ENCODE measurements at places on chromosomes 5 and 9. TPM values are rescaled to one million over a fixed set of nuclear protein-coding genes. Genes with fewer than 3 reads are reported as not detected.
A peak's percentile ranks its signal among the peaks of the same experiment; 100 is the strongest.

The NMUR2 gene
- total RNA-seq: not detected

The ZNF879 gene
- total RNA-seq: 6.6 TPM

The PCDHGA9 gene
- 3.8 TPM for total RNA-seq

The PRELID1 gene
- 164 TPM for total RNA-seq

The TRIM41 gene
- 31.3 TPM for total RNA-seq

DNA sequence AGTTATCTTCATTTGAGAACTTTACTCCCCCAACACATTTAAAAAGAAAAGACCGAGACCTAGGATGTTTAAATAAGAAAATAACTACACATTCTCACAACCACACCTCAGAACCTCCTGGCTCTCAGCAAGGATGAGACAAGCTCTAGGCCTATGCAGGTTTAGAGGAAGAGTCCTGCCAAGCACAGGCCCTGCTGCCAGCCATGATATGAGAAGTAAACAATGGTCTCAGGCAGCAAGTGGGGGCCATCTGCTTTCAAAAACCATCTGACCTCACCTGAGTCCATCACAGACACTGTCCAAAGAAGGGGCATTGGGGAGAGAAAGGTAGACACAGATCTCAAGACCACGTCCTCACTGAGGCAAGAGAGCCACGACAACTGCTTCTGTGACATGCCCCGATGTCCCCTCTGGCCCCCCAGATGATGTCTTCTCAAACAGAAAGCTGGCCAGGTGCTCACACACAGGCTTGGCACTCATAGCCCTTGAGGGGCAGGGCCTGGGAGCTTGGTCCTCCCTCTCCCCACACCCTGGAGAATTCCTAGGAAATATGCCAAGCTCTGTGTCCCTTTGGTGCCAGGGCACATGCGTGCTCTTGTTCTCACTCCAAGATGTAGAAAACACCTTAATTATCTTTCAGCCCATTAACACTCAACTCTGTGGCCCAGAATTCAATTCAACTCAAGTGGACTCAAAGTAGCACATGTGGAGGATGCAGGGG, 150.4 kb downstream of the FSTL4 start:
- DNase-seq: no peak

DNA sequence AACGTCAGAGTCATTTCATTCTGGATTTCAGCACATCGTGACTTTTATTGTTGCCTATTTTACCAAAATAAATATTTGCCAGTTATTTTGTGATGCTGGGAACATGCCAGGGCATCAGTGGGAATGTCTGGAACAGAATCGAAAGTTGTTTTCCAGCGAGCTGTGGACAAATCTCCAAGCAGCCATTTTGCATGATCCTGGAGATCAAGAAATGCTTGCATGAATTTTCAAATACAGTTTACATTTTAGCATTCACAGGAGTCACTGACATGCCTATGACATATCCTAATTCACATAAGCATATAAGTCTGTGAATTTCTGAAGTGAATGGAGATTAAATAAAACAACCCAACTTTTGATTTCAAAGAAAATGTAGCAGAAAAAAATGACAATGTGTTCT, 119.4 kb downstream of the VCAN start:
- no peak for DNase-seq

- no peak for DNase-seq
Observed at GRCh38 chr5:142202282-142202681, 93.7 kb downstream of the NDFIP1 start.

- DNase-seq: no peak
Observed at GRCh38 chr5:143010351-143010750, 240.2 kb downstream of the ARHGAP26 start.

- DNase-seq: no peak
Observed at GRCh38 chr9:15289603-15290002, 17.4 kb downstream of the TTC39B start.

DNA sequence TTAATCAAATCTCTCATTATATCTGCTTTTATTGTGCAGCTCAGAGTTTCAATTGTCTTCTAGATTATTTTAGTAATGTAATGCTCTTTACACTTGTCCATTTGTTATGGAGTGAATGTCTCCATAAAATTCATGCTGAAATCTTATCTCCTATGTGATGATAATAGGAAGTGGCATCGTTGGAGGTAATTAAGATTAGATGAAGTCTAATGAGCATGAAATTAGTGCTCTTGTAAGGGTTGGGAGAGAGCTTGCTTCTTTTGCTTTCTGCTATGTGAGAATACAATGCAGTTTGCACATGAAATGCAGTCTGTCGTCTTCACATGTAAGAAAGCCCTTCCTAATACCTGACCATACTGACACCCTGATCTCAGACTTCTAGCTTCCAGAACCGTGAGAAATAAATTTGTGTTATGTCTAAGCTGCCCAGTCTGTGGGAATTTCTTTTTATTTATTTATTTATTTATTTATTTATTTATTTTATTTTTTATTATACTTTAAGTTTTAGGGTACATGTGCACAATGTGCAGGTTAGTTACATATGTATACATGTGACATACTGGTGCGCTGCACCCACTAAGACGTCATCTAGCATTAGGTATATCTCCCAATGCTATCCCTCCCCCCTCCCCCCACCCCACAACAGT, 1399.2 kb upstream of the CDH6 start:
- DNase-seq: no peak

- peak; percentile 28 for DNase-seq
Observed at GRCh38 chr9:130500340-130501180, 55.8 kb downstream of the ASS1 start.

GRCh38 chr9:615756-616155, 225.7 kb upstream of the DMRT1 start:
- no peak for DNase-seq

DNA sequence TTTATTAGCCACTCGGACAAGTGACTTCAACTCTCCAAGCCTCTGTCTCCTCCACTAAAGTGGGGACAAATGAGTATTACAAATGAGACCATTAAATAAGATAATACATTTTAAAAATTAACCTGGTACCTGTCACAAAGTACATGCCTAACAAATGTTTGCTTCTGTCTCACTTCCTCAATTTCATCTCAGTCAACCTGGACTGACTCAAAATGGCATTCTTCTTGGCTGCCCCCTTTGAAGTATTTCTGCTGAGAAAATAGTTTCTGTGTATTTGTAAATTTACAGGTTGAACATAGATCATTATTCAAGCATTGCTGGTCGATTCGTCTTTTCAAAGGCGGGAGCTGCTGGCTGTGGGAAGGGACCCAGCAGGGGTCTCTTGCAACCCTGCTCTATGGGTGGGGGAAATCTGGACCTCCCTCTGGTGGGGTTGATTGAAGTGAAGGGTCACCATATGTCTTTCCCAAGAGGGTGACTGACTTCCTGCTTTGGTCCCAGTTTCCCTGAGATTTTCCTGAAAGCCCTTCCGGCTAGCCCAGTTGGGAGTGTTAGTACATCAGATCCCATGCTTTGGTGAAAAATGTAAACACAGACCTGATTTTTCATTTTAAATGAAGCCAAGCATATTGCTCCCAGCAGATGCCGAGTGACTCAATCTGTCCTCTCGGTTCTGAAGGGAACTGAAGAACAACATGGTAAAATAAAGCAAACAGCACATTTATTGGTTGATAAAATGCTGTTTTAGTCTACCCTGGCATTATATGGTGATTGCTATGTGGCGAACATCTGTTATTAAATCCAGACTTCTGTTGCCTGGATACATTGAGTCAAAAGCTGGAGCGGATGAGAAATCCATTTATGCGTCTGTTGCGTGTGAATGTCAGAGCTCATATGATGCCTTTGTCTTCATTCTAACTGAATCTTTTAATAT, 73.0 kb downstream of the KCNIP1 start:
- DNase-seq: no peak

DNA sequence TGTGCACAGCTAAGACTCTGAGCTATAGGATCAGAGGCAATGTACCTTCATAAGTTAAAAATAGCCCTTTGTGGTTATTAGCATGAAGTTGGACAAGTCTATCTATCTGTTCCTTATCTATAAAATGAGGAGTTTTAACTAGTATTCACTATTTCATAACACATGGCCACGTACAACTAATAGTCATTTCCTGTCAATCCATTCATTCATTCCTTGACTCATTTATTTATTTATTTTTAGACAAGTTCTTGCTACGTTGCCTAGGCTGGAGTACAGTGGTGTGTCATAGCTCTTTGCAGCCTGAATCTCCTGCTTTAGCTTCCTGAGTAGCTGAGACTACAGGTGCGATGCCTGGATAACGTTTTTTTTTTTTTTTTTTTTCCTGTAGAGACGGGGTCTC, 92.1 kb downstream of the NR3C1 start:
- no peak for DNase-seq

DNA sequence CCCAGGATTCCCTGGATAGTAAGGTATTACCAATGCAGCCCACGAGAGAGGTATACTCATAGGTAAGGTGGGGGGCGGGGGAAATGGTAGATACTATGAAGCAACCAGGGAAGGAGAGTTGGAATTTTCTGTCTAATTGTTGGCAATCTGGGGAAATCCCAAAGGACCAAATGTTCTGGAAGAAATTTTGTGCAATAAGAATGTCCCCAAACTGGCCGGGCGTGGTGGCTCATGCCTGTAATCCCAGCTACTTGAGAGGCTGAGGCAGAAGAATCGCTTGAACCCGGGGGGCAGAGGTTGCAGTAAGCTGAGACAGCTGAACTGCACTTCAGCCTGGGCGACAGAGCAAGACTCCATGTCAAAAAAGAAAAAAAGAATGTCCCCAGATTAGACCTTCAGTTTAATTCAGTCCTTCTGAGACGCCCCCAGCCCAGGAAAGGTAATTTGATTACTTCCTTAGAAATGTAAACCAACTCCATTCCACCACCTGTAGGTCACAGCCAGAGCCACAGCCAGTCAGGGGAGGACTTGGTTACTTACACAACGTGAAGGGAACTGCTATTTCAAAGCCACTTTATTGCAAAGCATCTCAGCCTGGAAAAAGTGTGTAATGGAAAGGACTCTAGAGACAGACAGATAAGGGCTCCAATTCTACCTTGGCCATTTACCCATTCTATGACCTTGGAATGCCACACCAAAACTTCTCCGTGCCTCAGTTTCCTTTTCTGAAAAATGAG, 50.0 kb upstream of the KLF4 start:
- peak; percentile 78 for DNase-seq

GRCh38 chr9:124652615-124653393, 118.3 kb downstream of the NR6A1 start:
- DNase-seq: no peak

DNA sequence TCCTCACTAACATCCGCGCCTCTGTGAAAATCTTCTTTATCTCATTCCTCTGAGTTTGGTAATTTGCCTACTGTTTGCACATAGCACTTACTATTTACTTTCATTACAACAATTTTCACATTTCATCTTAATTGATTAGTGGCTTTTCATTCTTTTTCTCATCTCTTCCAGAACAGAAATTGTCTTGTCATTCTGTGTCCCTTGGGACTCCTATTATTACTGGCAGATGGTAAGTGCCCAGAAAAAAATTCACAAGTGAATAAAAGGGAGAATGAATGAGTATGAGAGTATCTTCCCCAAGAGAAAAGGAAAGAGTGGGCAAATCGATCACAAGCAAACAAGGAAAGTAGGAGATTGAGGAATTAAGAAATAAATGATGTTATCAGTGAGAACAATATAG, 876.1 kb downstream of the TLE4 start:
- DNase-seq: no peak

- no peak for DNase-seq
Observed at GRCh38 chr5:166617507-166617906, 1673.9 kb upstream of the WWC1 start.

GRCh38 chr5:116842514-116842961, 267.9 kb upstream of the SEMA6A start:
- DNase-seq: no peak

DNA sequence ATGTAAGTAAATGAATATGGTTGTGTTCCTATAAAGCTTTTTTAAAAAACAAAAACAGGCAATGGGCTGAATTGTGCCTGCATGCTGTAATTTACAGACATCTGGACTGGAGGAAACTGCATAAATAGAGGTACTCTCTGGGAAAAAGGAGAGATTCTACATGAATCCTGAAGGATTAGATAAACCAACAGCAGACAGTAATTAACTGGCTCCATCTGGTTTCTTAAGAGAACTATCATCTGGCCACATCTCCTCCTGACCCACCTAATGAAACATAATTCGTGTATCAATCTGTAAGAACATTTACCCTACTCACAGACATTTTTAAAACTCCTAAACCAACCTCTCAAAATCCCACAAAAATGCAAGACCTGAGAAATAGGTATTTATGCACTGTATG, 528.1 kb upstream of the ST8SIA4 start:
- no peak for DNase-seq

DNA sequence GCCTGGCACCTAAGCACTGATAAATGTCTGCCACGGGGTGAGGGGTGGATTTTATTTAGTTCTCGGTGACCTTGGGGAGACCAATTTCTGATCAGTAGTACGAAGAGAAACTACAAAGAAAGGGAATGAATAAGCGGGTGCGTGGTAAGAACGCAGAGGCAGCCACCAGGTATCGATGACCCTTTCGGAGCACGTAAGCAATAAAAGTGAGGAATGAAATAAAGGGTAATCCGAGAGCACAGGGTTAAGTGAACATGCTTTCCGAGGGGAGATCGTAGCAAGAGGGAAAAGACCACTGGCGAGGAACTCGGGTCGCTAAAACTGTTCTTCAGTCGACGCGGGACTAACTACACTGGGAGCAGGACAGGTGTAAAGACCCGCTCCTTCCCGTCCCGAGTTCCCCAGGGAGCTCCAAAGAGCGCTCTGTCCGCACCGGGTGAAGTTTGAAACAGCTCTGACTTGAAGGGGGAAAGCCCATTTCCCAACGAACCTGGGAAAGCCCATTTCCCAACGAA, 1.1 kb downstream of the ELOVL7 start:
- DNase-seq: peak; percentile 76

GRCh38 chr5:159021901-159022556, 77.7 kb downstream of the EBF1 start:
- DNase-seq: no peak

- no peak for DNase-seq
Observed at GRCh38 chr9:98175028-98175569, 17.3 kb downstream of the CORO2A start.

- peak; percentile 51 for DNase-seq
Observed at GRCh38 chr5:96660971-96661854, 963 bp upstream of the CAST start.

- no peak for DNase-seq
Observed at GRCh38 chr5:1033606-1034420, 25.2 kb downstream of the NKD2 start.

- no peak for DNase-seq
Observed at GRCh38 chr5:156920042-156920860, 42.8 kb downstream of the TIMD4 start.

All from endodermal cell (in vitro differentiated cells).